Stimulated activated CD8-positive, alpha-beta memory T cell treated with anti-CD3 and anti-CD28 coated beads, Interleukin-4, amount 100 ng/mL, for 1 hour (primary cell): ENCODE measurements at places on chromosomes 2 and 18.

DNA sequence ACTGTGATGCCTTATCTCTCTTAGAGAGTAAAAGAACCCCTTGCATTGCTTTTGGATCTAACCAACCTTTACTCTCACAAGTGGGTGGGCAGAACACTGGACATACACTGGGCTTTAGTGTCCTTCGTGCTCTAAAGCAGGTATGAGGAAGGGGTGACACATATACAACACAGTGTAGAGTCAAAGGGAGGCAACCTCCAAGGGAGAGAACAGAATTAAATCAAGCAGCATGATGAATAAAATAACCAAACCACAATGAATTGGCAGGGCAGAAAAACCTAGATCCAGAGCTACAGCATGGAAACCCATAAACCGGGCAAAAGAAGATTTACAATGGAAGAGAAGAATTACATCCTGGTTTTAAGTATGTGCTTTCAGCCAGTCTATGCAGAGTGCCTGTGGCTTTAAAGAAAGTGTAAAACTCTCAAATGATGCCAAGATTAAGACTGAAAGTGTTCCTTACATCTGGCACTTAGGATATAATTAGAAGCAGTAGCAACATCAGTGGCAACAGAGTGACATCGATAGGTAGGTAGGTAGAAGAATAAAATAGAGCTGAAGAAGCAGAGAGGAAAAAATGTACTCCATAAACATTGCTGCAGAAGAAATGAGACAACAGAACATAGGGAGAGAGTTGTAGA is 191.7 kb upstream of the ZC3H15 start:
- no peak for DNase-seq

- no peak for DNase-seq
Measured at GRCh38 chr2:236376566-236377244, 112.5 kb upstream of the ASB18 start.

- DNase-seq = no peak
Measured at GRCh38 chr2:233638836-233639235, 2.6 kb downstream of the UGT1A10 start.

DNA sequence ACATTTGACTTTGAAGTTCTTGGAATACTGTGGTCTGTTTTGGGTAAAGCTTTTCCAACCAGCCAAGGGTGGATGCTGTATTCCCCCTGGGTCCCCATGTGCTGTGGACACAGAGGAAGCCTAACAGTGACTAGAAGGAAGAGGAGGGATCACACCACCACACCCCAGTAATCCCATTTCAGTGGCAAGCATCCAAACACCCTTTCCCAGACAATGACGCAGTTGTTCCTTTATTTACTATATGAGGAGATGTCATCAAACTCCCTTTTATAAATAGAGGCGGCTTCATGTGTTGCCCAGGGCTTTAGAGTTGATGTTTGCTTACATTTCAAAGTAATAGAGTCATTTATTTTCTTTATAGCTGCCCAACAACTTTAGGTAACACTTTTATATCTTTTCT is 959.4 kb upstream of the GYPC start:
- no peak for DNase-seq

GRCh38 chr2:231394211-231395141 is 1.0 kb upstream of the B3GNT7 start:
- DNase-seq = no peak

GRCh38 chr2:67164771-67165522 is 232.2 kb upstream of the ETAA1 start:
- DNase-seq = no peak

DNA sequence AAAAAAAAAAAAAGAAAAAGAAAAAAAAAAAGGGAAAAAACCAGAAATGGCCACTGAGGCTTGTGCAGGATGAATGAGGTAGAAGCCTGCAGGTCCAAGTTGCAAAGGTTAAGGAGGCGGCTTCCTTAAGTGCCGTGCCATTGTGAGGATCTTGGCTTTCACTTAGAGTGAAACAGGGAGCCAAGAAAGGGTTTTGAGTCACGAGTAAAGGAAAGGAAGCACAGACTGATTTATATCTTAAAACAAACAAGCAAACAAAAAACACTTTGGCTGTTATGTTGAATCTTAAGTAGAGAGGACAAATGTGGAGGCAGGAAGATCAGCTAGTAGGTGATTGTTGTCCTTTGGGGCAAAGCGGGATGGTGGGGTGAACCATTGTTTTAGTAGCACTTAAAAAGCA is 749.7 kb upstream of the SOX11 start:
- no peak for DNase-seq

DNA sequence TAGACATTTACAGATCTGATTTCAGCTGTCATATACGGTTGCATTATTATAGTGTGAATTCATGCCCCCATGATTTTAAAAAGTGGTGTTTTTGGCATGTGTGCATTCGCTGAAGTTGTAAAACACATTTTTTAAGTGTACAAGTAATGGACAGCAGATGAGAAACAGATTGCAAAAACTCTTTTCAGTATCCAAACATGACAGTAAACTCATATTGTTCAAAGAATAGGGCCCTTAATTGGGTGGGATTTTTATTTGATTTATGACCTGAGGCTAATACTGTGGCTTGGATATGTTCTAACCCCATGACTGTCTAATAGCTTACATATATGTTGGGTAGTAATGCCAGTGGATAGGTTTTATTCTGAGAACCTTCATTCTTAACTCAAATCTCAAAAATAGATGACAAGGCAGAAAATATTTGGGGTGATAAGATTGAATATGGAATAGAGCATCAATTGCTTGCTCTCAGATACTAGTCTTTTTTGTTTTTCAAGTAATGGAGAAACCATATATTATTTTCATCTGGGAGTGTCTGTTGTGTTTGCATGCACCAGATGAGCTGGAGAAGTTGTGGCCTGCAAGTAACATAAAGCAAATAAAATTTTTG is 118.6 kb downstream of the PARD3B start:
- DNase-seq = no peak

- no peak for DNase-seq
Measured at GRCh38 chr2:216023055-216023648, 9.8 kb upstream of the MREG start.

DNA sequence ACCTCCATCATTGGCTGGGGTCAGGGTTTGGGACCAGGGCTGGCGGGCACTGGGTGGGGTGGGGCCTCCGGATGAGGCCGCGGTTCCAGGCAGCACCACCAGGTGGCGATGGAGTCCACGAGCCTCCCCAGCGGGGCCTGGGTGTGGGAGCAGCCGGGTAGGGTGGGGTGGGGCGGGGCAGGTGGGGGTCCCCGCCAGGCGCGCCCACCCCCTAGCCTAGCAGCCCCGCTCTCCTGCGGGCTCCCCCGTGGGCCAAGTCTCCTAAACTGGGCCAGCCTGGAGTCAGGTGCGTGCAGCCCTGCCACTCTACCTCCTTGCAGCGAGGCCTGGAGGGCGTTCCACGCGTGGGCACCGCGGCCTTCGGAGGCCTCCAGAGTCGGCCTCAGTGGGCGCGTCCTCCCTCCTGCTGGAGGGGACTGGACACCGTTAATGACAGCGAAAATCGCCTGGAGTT is 187.5 kb downstream of the TWIST2 start:
- DNase-seq = peak; percentile 26

DNA sequence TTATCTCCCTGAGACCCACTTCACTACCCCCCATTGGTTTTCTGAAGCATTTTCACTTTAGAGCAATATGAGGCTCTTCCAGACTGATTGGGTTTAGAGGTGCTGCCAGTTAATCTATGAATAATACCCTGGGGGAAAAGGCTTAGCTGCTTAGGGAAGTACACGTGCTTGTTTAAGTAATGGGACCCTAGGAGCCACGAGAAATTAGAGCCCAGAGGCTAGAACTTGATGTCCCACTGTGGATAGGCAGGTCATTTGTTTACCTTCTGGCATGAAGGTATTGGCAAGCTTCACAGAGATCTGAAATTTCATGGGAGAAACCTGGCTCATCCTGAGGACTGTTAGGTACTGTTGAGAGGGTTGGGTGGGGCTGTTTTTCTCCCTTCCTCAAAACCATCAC is 59.7 kb downstream of the CLIP4 start:
- no peak for DNase-seq

DNA sequence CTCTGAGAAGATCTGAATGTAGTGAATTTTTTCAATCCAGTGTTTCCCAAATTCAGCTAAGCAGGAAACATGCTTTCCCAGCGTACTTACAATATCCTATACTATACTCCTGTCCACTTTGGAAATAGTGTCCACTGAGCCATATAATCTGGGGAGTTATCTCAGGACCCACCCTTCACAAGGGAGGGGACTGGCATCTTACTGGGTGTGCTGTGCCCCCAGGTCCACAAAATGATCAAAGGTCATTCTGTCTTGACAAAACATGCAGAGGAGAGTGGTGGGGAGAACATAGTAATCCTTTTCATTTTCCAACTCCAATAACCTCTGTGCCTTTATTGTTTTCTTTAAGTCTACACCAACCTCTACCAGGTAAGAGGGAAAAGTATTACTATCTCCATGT is 79.8 kb upstream of the DAPL1 start:
- no peak for DNase-seq

GRCh38 chr2:155218945-155219344 is 520.5 kb downstream of the KCNJ3 start:
- no peak for DNase-seq

DNA sequence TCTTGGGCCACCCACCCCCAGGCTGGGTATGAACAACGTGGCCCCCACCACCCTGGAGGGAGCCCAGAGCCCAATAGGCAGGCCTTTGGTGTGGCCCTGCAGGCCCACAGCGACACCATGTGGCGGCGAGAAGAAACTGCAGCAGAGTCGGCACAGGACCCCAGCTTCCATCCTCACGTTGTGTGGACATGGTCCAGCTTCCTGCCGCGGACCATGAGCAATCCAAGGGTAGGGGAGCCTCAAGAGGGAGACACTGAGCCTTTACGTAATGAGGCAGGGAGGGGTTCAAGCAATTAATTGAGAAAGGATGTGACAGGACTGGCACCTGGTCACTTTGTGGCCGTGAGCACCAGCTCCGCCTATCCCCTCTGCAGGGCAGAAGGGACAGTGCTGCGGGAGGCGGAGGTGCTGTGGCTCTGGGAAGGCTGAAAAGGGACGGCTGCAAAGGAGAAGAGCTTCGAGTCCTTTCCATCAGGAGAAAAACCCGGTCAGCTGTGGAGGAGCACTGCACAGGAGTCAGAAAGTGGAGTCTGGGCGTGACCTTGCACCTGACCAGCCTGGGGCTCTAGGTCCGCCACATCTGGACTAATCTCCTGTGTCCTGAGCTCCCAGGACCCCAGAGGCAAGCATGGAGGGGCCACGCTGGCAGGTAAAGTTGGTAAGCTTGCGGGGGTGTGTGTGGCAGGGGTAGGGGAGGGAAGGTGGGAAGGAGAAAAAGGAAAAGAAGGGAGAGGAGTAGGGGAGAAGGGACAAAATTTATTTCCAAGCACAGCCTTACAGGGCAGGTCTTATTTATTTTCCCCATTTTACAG is 44.9 kb downstream of the TMEM37 start:
- no peak for DNase-seq

DNA sequence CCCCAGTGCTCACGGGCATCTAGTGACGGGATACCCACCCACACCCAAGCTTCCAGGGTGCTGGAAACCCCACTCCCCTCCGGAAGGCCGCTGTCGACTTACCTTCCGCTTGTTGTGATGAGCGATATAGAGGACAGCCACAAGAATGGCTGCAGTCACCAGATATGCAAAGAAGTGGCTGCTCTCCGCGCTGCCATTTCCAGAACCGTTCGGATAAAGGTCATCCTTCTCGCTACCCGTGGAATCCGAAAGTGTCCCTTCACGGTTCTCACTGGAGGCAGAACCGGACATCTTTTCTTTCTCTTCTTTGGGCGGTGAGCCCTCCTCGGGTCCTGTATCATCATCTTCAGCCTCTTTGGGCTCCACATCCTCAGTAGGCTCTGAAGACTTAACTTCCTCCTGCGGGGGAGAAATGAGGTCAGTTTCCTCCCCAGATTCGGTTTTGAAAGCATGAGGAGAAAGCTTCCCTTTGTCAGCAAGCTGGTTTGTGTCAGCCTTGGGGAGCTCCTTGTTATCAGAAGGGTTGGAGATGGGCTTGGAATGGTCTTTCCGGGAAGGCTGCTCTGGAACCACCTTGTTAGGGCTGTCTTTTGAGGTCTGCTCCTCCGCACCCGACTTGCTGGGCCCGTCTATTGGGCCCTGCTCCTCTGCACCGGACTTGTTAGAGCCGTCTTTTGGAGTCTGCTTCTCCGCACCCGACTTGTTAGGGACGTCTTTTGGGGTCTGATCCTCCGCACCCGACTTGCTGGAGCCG is 1.2 kb downstream of the TGOLN2 start:
- no peak for DNase-seq

DNA sequence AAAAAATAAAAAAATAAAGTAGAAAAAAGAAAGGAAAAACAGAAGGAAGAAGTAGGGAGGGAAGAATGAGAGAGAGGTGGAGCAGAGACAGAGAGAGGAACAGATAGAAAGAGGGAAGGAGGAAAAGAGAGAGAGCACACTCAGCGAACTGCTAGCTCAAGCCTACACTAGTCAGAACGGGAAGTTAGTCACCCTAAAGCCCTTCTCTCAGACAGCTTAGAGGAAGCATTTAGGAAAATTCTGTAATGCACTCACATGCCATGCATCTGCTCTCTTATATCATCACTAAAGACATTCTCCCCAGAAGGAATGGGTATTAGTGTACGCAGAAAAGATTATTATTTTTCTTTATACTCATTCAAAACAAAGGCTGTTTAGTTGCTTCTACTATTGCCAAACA is 68.1 kb upstream of the SULT1C3 start:
- DNase-seq = no peak

DNA sequence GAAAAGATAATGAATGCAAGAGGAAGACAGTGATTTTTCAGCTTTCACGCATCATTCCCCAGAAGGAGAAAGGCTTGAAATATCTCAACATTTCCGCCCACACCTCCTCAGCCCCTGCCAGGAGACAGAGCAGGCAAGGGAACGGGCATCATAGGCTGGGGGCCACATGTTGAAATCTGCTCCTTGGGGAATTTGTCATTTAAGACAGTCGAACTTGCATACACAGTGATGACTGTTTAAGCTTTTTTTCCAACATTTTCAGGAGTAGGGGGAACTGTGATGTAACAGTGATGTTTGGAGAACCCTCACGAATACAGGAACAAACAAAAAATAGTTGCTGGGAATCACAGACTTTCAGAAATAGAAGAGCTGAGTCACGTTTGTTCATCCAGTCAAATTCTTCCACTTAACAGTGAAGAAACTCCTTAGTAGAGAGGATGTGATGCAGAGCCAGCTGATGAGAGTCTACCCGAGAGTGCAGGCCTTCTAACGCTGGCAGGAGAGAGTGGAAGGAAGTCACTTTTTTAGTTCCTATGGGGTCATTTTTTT is 266.8 kb downstream of the ALPK2 start:
- no peak for DNase-seq

- DNase-seq = no peak
Measured at GRCh38 chr2:85768713-85769112, 14.9 kb downstream of the ATOH8 start.
